Esophagus mucosa (tissue), 1 donor: ENCODE measurements at places on chromosomes 12 and 14.

- ATAC-seq, result peak; percentile 61
These were observed 592 bp upstream of the USP15 start for GRCh38 chr12:62259631-62259992.

GRCh38 chr12:53495903-53496751 is 3.1 kb downstream of the MAP3K12 start:
- ATAC-seq, result no peak

GRCh38 chr14:103626146-103626850 is 2.7 kb upstream of the KLC1 start:
- no peak for ATAC-seq

DNA sequence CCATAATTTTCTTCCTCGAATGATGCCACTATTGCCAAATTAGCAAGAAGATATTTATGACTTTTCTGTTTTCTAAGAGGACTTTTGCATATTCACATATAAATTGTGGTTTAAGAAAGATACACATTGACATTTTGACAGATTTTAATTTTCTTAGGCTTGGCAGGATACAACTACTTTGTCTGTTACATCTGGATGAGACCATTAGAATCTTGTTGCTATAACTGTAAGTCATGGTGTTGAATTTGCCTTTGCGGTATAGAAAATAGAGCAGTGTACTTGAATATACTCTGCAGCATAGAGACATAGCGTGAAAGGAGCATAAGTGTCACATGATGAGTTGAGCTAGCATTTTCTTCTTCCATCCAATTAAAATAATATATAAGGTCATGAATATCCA is 169.3 kb downstream of the FUT8 start:
- ATAC-seq, result no peak

DNA sequence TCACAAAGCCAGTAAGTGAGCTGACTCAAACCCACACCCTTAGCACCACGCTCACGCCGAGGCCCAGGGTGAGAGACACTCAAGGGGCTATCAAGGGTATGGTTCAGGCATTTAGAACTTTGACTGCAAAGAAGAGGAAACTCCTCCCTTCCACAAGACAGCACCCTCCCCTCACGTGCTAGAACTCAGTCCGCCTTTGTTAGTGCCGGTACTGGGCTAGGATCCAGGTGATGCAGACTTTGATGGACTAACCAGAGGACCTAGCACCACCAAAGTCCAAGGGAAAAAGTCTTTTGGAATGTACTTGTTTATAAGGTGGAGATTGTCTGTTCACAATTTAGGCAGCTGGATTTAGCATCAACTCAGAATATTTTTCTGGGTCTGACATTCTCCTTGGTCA is 33.7 kb downstream of the VWF start:
- ATAC-seq, result peak; percentile 16

DNA sequence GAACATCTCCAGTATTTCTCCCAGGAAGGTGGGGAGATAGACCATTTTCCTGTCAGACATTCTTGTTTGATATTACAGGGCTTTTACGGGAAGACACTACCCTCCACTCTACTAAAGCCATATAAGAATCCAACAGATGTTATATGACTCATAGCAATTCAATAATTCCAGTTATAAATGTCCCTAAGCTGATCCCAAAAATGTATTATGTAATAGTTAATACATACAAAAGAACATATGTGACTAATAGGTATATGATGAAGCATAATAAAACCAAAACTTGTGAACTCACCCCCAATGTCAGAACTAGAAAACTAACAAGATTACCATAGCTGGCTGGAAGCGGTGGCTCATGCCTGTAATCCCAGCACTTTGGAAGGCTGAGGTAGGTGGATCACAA is 84.2 kb downstream of the EFCAB11 start:
- ATAC-seq, result peak; percentile 79

DNA sequence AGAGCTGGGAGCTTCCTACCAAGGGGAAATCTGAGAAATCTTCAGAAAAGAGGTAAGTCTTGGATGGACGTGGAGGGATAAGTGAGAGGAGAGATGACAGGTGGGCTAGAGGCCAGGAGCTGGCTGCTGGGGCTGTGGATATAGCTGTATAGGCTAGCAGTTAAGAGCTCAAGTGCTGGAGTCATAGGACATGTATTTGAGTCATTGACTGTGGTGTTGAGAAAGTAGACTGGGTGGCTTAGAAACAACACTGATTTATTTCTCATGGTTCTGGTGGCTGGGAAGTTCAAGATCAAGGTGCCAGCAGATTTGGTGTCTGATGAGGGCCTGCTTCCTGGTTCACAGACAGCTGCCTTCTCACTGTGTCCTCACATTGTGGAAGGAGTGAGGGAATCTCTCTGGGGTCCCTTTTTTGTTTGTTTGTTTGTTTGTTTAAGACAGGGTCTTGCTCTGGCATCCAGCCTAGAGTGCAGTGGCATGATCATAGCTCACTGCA is 151.1 kb upstream of the FUT8 start:
- peak; percentile 27 for ATAC-seq
